Left cardiac atrium (tissue), 4 donors: ENCODE measurements at places on chromosomes 1 and 21. TPM values are rescaled to one million over a fixed set of nuclear protein-coding genes. Genes with fewer than 3 reads are reported as not detected.

DNA sequence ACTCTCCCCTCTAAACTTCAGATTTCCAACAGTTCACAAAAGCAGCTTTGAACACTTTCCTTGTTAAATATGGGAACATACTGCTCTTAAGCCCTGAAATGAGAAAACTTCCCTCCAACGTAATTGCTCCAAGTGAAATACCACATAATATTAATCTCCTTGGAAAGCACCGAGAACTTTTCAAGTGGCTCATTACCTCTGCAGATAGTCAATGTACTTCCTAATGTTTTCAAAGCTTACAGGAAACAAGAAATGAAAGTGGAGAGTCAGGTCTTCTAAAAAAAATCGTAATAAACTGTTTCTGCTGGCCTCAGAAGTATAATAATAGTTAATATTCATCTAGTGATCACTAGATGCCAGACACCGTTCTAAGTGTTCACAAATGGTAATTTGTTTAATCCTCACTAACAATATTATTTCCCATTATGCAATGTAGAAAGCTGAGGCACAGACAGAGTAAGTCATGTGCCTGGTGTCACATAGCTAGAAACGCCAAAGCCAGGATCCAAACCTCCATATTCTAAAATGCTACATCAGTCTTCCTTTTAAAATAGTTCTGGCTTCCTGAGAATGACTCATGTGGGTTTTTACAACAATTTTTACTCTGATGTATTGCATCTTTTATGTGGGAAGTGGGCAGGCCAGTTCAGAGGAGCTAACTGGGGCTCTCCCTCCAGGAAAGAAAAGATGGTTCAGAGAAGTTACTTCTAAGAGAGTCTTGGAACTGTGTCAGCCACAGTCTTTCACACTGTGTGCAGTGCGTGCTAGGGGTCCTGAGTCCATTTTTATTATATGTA lies 177.2 kb downstream of the PLPPR4 start:
- DNase-seq = no peak

DNA sequence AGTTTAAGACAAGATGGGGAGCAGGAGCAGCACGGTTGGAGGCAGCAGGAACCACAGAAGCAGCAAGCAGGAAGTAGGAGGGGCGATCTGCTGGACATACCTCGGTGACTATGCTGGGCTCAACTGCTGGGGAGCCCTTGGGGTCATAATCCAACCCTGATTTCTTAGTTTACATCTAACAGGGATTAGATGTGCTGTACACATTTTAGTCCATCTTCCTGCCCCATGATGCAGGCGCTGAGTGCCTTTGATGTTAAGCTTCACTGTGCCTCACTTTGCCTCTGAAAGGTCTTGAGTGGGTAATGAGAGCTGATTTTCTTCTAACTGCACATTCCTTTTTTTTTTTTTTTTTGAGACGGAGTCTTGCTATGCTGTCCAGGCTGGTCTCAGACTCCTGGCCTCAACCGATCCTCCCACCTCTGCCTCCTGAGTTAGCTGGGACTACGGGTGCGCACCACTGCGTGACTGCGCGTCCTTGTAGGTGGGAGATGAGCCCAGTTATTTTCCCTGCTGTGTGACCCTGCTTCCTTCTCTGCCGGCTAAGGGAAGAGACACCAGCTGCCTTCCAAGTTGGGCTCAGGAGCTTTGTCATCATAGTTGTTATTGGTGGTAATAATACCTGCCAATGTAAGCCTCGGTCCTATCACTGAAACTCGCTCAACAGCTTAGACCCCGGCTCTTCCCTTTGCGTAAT lies 1.1 kb upstream of the RCAN3 start:
- no peak for DNase-seq

- DNase-seq = no peak
Measured at GRCh38 chr1:83950106-83950661, 48.7 kb downstream of the TTLL7 start.

DNA sequence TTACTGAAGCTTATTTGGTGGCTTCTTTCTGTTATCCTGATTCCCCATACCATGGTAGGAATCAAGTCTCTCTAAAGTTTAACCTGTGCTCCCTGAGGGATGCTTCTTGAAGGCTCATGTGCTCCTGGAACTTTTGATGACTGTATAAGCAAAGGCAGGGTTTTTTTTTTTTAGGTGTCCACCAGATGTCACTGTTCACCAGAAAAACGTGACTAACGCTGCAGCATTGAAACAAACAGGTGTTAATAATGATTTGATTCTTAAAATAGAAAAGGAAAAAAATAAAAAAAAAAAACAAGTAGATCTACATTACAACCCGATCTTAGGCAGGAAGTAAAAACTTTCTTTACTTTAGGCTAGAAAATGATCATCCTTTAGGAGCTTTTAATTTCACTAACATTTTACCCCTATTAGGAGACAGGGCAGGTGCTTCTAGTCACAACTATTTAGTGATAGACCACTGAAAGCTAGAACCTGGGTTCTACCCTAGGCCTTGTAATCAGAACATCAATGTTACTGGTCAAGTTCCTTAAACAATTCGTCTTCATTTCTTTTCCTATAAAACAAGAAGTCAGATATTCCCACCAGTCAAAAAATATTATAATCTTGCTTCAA lies 223.0 kb downstream of the PLA2G4A start:
- DNase-seq = no peak

GRCh38 chr1:151680826-151681225 lies 35.8 kb downstream of the CELF3 start:
- DNase-seq = no peak

GRCh38 chr21:37273911-37274690 lies 7.0 kb upstream of the VPS26C start:
- DNase-seq = no peak

Gene TMIGD3
- 2.0 TPM for total RNA-seq

GRCh38 chr1:5273280-5274003 lies 619.0 kb downstream of the AJAP1 start:
- no peak for DNase-seq
